SW 1271 (cell line): ENCODE measurements at places on chromosomes 5 and 9.

GRCh38 chr5:179585941-179586401 lies 35.6 kb downstream of the RUFY1 start:
- no peak for DNase-seq

- no peak for DNase-seq
Measured at GRCh38 chr9:68522131-68522530, 18.6 kb downstream of the TMEM252 start.

DNA sequence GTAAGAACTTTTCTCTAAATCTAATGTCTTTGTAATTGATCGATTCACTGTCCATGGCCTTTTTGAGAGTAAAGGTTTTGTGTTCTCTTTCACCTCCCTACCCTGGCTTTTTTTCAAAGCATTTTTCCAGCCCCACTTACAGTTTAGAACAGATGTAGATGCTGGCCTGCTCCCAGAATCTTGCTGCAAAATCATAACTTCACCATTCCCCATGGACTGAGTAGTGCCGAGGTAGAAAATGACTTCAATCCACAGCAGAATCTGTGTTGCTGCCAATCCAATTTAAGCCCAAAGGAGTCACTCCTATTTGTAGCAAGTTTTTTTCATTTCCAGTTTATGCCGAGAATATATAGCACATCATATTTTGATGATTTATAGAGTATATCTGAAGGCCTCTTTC lies 46.5 kb upstream of the CEMIP2 start:
- no peak for DNase-seq

DNA sequence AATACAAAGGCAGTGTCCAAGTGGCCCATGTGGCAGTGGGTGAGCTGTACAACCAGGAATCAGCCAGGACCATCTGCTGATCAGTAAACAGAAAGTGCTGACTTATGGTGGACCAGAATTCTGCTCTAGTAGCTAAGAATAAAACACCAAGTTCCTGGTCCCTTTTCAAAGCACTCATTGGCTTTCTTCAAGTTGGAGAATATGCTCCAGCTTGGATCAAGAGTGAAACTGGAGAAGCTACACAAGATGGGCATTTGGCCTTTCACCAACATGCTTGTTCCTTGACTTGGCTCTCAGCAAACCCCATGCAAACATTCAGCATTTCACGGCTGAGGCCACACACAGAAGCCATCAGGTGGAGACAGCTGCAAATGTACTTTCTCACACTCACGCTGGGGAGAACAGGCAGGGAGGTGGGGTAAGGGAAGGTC lies 32.1 kb downstream of the MARCHF3 start:
- no peak for DNase-seq

- DNase-seq: no peak
Measured at GRCh38 chr9:132461281-132461896, 51.4 kb downstream of the CFAP77 start.

- DNase-seq: no peak
Measured at GRCh38 chr5:131521252-131521651, 113.8 kb downstream of the RAPGEF6 start.

- DNase-seq: no peak
Measured at GRCh38 chr9:21252721-21253547, 13.1 kb upstream of the IFNA14 start.

- DNase-seq: no peak
Measured at GRCh38 chr5:88325868-88326267, 57.2 kb upstream of the TMEM161B start.

GRCh38 chr5:56142614-56143372 lies 90.3 kb downstream of the ANKRD55 start:
- no peak for DNase-seq

- DNase-seq: no peak
Measured at GRCh38 chr9:15972760-15973159, 419.9 kb downstream of the CCDC171 start.

DNA sequence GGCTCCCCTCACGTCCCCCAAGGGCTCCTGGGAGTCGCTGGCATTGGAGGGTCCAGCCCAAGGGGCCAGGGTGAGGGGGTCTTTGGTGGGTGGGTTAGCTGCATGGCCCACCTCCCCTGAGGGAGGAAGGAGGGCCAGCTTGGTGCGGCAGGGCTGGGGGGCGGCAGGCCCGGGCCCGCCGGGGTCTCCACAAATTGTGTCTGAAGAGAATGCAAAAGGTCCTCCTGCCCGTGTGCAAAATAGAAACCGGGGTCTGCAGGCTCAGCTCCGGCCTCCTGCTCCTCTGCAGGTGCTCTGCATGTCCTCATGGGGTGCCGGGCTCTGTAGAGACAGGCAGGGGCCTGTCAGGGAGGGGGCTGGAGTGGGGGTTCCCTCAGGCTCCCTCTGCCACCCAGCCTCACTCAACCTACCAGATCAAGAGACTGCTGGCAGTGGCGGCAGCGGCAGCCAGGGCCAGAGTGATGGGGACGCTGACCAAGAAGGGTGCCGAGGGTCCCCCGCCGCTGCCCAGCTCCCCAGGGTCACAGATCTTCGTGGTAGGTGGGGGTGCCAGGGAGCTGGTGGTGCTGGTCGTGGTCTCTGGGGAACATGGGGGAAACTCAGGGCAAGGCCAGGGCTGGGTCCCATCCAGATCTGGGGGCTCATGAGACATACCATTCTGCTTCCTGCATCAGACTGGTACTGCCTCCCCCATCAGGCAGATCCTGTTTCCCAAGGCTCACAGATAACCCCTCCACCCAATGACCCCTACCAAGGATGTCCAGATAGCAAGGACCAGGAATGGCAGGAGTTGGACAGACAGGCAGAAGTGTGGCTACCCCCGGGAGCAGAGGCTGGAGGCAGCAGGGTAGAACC lies 29.2 kb upstream of the ENHO start:
- no peak for DNase-seq

- no peak for DNase-seq
Measured at GRCh38 chr9:15018096-15018637, 107.9 kb upstream of the FREM1 start.

- DNase-seq: no peak
Measured at GRCh38 chr5:50856401-50857119, 190.1 kb downstream of the PARP8 start.

GRCh38 chr5:8577792-8578191 lies 708.8 kb downstream of the MTRR start:
- DNase-seq: peak; percentile 27

GRCh38 chr9:133004091-133004998 lies 25.9 kb downstream of the GFI1B start:
- no peak for DNase-seq

DNA sequence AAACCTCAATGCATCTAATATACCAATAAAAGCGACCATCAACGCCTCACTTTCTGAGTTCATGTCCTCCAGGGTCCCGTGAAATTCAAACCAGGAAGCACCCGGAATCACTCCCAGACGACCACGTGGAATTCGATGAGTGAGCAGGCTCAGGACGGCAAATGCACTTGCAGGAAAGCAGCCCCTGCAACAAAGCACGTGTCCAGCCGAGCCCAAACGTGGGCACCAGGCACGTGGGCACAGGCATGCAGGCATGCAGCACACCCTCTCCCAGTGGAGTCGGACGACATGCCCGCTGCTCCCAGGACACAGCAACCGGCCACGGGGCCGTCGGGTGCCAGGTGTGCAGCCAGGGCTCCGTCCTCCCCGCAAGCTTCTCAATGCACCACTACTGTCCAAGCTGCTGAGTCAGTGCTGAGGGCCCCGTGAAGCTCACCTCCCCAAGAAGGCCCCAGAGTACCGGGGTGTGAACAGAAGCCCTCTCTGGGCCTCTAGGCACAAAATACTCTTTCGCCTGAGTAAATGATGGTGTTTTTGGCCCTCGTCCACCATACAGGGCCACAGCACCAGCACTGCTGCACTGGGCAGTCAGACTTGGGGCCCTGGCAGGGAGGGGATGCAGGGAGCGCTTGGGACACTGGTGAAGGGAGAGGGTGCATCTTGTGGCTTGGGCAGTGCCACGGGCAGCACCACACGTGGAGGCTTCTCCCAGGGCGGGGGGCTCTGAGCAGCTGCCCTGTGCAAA lies 87.6 kb downstream of the VAV2 start:
- DNase-seq: no peak

- no peak for DNase-seq
Measured at GRCh38 chr5:112915831-112916230, 6.2 kb downstream of the REEP5 start.

- DNase-seq: no peak
Measured at GRCh38 chr9:114757395-114757794, 48.4 kb downstream of the TNFSF15 start.

- no peak for DNase-seq
Measured at GRCh38 chr9:124101969-124102345, 90.4 kb downstream of the LHX2 start.

GRCh38 chr9:131810351-131811170 lies 70.7 kb upstream of the RAPGEF1 start:
- no peak for DNase-seq

GRCh38 chr9:93543117-93543516 lies 33.3 kb upstream of the PHF2 start:
- no peak for DNase-seq

DNA sequence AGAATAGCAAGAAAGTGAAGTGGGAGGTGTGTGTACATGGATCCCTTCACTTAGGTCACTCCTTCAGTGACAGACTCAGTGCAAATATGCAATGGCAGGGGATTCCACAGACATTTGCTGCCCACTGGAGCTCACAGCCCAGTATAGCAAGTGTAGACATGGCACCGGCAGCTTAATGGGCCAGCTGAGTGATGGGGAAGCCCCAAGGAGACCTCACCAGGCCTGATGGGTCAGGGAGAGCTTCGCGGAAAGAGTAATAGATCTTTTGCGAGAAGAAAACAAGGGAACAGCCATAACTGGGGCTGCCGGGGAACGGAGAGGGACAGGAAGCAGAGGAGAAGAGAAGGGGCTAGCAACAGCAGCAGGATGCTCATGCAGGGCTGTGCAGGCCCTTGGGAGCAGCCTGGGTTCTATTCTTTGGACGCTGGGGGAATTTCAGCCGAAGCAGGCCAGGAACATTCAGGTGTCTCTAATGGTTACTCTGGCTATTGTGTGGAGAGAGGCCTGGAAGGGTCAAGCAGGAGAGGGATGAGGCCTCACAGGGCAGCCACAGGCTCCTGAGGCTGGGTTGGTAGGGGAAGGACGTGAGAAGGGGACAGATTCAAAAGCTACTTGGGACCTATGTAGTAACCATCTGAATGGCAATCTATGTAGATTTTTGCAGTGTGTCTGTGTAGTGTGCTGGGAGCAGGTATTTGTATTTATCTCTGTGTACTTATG lies 27.0 kb downstream of the TCF7 start:
- DNase-seq: no peak

DNA sequence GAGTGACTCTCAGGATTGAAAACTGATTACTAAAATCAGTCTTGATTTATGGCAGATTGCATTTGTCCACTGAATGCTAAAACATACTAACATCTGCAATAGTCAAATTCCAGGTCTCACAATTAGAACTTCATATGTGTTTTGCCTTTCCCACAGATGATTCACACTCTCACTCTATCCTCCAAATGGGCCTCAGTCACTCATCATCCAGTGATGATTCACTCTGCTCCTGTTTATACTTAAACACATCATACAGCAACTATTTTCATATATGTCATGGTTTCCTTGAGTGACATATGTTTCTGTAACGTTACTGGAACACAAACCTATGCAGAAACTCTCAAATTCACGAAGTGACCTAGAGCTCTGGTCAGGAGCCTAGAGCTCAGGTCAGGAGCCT lies 512.9 kb downstream of the HINT1 start:
- DNase-seq: peak; percentile 4

GRCh38 chr5:115271295-115272050 lies 8.8 kb upstream of the PGGT1B start:
- no peak for DNase-seq

- no peak for DNase-seq
Measured at GRCh38 chr9:126947529-126947928, 32.9 kb downstream of the RALGPS1 start.

GRCh38 chr9:127356906-127357305 lies 40.1 kb upstream of the SLC2A8 start:
- no peak for DNase-seq

- peak; percentile 3 for DNase-seq
Measured at GRCh38 chr9:15824310-15824709, 271.5 kb downstream of the CCDC171 start.

- no peak for DNase-seq
Measured at GRCh38 chr9:8232726-8233125, 433.1 kb upstream of the DMAC1 start.

DNA sequence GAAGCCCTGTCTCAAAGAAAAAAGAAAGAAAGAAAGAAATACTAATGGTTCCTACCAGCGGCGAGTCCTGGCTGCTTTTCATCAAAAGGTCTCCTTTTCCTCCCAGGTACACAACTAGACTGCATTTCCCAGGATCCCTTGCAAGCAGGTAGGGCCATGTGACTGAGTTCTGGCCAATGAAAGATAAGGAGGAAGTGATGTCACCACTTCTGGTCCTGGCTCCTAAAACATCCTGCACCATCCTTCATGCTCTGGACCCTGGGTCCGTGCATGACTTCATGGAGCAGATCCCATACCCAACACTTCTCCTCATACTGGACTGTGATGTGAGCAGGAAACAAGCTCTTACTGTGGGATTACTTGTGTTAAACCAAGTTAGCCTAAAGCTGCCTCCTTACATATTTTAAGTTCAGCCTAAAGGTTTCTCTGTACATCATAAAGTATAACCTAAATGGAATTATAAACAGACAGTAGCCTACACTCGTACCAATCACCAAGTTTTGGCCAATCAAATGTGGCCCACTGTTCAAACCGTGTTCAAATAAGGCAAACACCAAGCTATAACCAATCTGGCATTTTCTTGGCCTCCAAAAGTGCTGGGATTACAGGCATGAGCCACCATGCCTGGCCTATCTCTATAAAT lies 30.2 kb upstream of the FUBP3 start:
- peak; percentile 74 for DNase-seq

GRCh38 chr9:128860937-128861336 lies 20.8 kb downstream of the KYAT1 start:
- no peak for DNase-seq

DNA sequence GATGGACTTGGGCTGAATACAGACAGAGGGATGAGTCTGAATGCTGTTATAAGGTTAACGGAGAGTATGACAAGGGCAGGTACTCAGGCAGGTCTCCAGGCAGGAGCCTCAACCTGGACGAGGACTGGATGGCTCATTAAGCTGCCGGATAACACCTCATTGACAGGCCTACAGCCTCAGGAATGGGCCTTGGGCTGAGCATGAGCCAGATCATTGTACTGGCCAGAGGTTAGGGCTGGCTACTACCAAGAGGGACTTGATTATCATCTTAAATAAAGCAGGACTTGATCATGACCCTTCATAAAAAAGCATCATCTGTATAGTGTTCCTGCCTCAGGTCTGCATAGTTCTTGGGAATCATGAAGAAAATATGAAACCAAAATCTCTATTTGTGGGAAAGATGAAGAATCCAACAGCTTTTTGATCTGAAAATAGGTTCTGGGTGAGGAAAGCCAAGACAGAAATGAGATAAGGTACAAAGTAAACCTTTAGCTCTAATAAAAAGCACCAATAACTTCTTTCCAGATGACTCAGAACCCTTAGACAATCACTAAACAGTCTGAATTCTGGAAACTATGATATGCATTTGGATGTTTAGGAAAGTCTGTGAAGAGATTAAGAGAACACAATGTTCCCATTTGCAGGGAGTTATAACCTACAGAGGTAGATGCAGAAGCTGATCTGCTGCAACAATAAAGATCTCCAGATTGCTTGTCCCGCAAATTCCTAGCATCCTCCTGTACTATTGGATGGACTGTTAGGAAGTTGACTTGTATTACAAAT lies 343.1 kb downstream of the CTNND2 start:
- no peak for DNase-seq
